RKO (cell line): ENCODE measurements at places on chromosomes 12 and 14.

DNA sequence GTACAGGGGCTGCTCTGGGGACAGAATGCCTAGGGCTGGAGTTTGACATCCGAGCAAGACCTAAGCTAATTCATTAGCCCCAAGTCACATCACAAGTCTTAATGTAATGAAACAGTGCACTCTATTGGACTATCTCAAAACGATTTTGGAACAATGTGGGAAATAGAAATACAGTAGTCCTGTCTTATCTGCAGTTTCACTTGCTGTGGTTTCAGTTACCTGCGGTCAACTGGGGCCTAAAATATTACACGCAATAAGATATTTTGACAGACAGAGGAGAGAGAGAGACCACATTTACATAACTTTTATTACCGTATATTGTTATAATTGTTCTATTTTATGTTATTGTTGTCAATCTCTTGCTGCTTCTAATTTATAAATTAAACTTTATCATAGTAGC lies 21.1 kb downstream of the MOAP1 start:
- peak; percentile 40 for DNase-seq

GRCh38 chr14:22419620-22420019 lies 169.4 kb downstream of the DAD1 start:
- DNase-seq: no peak

GRCh38 chr14:59768855-59769375 lies 101.7 kb downstream of the RTN1 start:
- peak; percentile 5 for DNase-seq

DNA sequence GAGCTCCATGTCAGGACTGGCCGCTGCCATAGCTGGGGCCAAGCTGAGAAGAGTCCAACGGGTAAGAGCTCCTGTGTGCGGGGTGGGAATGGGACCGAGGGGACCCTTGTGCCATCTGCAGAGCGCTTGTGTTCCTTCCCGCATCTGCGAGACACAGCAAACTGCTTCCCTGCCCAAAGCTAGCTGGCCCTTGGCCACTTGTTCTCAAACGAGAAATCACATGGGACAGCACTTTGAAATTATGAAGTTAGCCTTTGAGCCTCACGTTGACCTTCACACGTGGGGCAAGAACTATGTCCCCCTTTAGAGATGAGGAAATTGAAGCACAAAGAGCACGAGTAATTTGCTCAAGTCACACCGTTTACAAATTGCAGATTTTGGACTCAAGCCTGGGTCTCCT lies 30.8 kb downstream of the DEGS2 start:
- DNase-seq: no peak

GRCh38 chr14:33515441-33515840 lies 435.4 kb downstream of the EGLN3 start:
- DNase-seq: no peak
